Fibroblast of the aortic adventitia (primary cell): ENCODE measurements at places on chromosomes 6 and 20. TPM values are rescaled to one million over a fixed set of nuclear protein-coding genes. Genes with fewer than 3 reads are reported as not detected.
A peak's percentile ranks its signal among the peaks of the same experiment; 100 is the strongest.

- no peak for DNase-seq
These were observed 56.8 kb downstream of the NOL4L start for GRCh38 chr20:32528171-32528891.

DNA sequence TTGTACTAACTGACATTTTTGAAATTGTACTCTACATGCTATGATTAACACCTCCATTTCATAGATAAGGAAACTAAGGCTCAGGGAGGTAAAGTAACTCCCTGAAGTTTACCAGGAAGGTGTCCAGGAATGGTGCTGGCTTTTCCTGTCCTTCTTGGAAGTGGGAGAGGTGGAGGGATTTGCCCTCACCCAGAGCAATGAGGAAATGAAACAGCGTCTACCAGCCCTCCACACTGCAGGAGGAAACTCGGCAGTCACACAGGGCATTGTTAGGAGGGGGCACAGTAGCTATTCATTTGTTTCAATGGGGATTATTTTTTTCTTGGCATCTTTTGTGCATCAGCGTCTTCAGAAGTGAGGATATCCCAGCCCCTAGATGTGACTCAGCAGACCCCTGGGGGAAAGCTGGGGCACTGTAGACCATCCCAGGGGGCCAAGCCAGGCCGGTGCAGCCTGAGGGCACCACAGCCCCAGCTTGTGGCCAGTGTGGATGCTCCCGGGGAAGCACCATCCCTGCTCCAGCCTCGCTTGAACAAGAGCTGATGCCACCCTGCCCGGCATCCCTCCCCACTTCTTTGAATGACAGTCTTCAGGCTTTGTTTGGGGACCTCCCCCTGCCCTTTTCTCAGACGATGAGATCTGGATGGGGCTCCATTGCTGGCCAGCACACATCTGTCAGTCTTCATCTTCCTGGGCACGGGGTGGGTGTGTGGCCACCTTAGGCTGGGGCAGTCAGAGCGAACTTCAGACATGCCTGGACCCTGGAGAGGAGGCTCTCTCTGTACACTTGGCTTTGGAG, 224.4 kb upstream of the PMEPA1 start:
- DNase-seq: no peak

GRCh38 chr20:60986506-60987156, 265.4 kb upstream of the CDH4 start:
- no peak for DNase-seq

DNA sequence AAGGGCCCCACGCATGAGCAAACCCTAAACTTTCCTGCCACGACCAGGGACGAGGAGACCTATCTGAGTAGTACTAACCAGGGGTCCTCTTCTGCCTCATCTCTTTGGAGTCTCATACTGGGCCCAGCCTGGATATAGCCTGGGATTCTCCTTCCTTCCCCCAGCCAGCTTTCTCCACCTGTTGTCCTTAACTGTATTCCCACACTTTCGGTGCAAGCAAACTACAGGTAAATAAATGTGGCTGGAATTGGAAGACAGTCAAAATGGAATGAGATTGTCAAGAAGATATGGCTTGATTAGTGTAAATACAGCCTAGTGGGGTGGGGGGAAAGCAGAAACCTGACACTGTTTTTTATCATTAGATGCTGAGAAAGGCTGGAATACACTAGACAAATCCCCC, 23.5 kb upstream of the LY86 start:
- no peak for DNase-seq

AIF1 gene
- total RNA-seq: not detected in 2 replicates

CLPSL2 gene
- not detected in 2 replicates for total RNA-seq

DNA sequence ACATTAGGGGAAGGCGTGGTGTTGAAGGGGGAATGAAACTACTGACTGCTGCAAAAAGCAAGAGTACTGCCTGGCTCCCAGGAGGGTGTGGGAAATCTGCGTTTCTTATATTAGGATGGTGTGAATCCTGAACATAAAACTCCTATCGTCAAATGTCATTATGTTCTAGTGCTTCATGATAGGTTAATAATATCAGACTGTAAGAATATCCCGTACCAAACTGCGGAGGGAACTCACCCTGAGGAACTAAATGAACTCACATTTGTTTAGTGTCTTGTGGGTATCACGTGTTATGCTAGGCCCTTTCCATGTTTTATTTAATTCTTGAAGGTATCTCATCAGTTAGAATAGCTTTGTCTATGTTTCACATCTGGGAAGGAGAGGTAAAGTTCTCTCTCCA, 610.7 kb downstream of the QKI start:
- no peak for DNase-seq

DNA sequence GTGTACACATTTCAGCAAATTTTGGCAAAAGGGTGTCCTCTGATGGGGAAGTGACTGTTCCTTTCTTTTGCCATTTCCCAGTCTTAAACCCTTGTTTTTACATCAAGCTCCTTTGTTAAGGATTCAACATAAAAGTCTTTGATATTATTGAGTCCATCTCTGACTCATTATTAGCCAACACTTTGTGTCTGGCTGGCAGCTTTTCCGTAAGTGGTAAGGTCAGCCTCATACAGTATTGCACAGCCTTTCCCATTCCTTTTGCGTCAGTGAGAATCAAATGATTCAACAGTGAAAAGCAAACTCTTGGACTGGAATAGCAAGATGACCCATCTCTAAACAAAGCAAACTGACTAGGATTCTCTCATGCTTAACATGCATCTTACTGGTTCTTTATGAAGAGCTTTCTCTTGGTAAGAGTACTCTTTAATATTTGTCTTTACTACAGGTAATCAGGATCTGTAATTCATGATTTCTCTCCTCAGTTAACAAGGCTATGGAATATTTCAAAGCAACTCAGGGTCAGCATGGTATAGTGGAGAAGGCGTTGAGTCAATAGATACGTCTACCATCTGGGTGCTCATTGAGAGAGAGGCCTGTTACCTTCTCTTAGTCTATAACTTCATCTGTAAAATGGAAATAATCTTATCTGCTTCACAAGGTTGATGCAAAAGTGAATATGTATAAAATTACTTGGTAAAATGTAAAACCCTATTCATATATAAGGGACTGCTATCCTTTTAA, 183.6 kb downstream of the PRL start:
- DNase-seq: peak; percentile 99

GRCh38 chr6:52123251-52123650, 35.8 kb upstream of the PKHD1 start:
- DNase-seq: no peak

NCOA6 gene
- total RNA-seq: 11.3 and 14.3 TPM in 2 replicates

SYCP2L gene
- under 0.01 TPM in 1 of 2 replicates, not detected in the other for total RNA-seq

MYCT1 gene
- 0.65 and 2.6 TPM in 2 replicates for total RNA-seq

TMEM170B gene
- total RNA-seq: 1.4 and 2.5 TPM in 2 replicates

GRCh38 chr6:42138630-42139619, 3.5 kb downstream of the C6orf132 start:
- no peak for DNase-seq

DNA sequence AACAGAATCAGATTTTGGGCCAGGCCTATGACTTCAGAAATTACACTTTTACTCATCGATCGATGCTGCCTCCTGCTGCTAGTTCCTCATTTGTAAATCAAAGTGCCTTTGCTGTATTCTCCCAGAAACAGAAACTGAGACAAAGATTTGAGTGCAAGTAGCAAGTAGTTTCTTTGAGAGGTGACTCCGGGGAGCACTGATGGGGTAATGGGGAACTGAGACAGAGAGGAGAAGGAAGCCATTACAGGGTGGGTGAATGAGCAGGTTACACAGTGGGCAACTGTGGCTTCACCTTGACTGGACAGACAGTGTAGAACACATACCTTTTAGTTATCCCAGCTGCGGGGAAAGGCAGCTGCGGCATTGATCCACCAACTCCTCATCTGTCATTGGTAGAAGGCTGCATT, 9.7 kb upstream of the CD40 start:
- no peak for DNase-seq

TINAG gene
- total RNA-seq: not detected in 2 replicates

- DNase-seq: peak; percentile 66
These were observed 73.2 kb downstream of the LY86 start for GRCh38 chr6:6661684-6662083.

DNA sequence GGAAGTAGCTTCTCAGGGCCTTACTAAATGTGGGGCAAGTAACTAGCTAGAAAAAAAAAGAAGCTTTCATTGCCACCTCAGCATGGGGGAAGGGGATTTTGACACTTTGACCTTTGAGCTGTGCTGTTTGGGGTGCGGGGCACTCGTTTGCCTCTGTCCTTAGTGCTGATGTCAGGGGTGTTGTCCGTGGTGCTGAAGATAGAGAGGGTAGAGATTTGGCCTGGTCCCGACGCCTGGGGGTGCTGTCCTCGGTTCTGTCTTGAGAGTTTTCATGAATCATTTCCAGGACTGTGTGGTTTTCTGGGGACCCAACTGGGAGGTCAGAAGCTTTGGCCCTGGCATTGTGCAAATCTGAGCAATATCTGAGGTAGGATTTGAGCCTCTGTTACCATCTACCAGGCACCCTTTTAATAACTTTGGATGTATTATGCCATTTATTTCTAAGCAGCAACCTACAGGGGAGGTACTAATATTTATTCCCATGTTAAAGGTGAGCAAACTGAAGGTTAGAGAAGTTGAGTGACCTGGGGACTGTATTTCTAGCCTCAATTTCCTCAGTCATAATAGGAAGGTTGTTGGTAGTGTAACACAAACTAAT, 78.0 kb downstream of the DLGAP4 start:
- peak; percentile 33 for DNase-seq

DNA sequence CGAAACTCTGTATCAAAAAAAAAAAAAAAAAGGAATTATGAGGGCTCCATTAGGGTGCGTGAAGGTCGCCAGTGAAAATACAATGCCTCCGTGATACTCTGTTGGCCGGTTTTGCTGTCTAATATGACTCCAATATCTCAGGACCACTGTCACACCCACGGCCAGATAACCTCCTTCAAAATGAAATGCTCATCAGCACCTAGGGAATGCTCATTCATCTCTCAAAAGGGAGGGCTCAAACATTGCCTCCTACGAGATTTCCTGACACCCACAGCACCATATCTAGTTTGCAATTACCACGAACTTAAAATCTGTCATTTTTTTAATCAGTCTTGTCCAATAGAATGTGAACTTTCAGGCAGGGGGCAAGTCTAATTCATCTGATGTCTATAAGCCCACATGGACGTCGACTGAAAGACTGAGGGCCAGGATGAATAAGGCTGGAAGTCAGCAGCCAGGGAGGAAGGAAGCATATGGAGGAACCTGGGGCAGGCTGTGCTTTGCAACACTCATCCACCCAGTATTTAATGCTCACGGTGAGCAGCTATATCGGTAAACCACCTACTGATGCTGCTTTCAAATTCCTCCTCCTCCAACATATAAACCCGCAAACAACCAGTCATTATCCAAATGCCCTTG, 42.8 kb downstream of the MAP3K5 start:
- no peak for DNase-seq

GRCh38 chr6:30917041-30917440, 3.0 kb downstream of the VARS2 start:
- no peak for DNase-seq

DNA sequence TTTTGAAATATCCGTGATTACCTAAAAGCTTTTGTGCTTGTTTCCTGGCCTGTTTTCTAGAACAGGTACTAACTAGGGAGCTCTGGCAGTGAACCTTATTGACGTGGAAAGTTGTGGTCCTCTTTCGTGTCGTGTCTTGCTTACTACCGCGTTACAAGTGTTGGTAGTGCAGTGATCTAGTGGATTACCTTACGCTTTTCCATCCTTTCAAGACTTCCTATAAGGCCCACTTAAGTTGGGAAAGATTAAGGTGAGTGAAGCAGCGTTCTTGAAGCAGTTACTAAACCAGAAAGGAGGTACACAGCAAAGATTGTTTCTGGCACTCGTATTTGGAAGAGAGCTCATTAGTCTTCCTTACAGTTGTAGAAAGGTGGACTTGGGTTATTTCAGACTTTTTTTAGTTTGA, 1.9 kb downstream of the PNRC1 start:
- DNase-seq: peak; percentile 70

OARD1 gene
- total RNA-seq: 4.6 and 10.8 TPM in 2 replicates

GRCh38 chr6:35392111-35392702, 49.8 kb downstream of the PPARD start:
- DNase-seq: no peak

GRCh38 chr6:10479939-10480700, 41.0 kb upstream of the GCNT2 start:
- peak; percentile 5 for DNase-seq

DNA sequence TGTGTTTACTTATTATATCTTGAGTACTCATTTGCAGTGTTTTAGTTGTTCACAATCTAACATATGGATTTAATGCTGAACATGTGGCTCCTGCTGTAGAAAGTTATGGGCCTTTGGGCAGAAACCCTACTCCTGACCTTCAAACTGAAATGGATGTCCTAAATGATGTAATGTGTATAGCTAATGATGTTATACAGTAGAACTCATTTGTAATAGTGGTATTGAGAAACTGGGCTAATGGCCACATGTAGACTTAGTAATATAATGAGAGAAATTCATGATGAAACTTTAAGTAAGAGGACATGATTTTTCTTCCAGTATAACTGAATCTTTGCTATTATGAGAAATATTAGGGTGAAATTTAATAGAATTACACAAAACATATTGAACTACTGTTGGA, 121.3 kb upstream of the PTPRK start:
- DNase-seq: peak; percentile 75

- no peak for DNase-seq
These were observed 87.1 kb downstream of the BACH2 start for GRCh38 chr6:90209527-90209926.

OSER1 gene
- total RNA-seq: 12.6 and 45.1 TPM in 2 replicates

KIF6 gene
- total RNA-seq: 0.08 and 0.27 TPM in 2 replicates

- no peak for DNase-seq
These were observed 31.4 kb downstream of the LINC00237 start for GRCh38 chr20:21074605-21075336.

PDSS2 gene
- total RNA-seq: 10.1 and 14.4 TPM in 2 replicates

- peak; percentile 22 for DNase-seq
These were observed 10.2 kb downstream of the SENP6 start for GRCh38 chr6:75611702-75612375.

- peak; percentile 27 for DNase-seq
These were observed 193.1 kb upstream of the SIM1 start for GRCh38 chr6:100657678-100658330.

RNF217 gene
- 24.9 and 25.3 TPM in 2 replicates for total RNA-seq

- peak; percentile 12 for DNase-seq
These were observed 99.8 kb downstream of the HIVEP2 start for GRCh38 chr6:142845143-142845571.

- DNase-seq: no peak
These were observed at the start of gene PNPLA1 for GRCh38 chr6:36269834-36270705. TSS of gene PNPLA1 (plus strand) at chr6:36270060. CDS start at chr6:36270460, 400 bp downstream.

CDKN1A gene
- 246 and 749 TPM in 2 replicates for total RNA-seq

DNA sequence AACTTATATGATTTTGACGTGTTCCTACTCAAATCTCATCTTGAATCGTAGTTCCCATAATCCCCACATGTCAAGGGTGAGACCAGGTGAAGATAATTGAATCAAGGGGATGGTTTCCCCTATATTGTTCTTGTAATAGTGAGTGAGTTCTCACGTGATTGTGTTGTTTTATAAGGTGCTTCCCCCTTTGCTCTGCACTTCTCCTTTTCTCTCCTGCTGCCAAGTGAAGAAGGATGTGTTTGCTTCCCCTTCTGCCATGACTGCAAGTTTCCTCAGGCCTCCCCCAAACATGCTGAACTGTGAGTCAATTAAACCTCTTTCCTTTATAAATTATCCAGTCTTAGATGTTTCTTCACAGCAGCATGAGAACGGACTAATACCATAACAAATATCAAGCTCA, 83.2 kb downstream of the MANEA start:
- no peak for DNase-seq
